RKO (cell line): ENCODE measurements at places on chromosomes 4 and X.

DNA sequence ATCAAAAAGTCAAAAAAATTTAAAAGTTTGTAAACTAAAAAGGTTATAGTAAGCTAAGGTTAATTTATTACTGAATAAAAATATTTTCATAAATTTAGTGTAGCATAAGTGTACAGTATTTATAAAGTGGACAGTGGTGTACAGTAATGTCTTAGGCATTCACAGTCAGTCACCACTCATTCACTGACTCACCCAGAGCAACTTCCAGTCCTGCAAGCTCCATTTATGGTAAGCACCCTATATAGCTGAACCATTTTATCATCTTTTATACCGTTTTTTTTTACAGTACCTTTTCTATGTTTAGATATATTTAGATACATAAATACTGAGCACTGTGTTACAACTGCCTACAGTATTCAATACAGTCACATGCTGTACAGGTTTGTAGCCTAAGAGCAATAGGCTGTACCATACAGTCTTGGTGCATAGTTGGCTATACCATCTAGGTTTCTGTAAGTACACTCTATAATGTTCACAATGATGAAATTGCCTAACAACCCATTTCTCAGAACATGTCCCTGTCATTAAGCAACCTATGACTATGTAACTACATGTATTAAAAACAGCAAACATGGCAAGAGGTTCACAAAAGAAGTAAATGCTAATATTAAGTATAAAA lies 18.6 kb downstream of the ACSL4 start:
- peak; percentile 87 for DNase-seq

GRCh38 chr4:104457308-104457981 lies 37.2 kb downstream of the CXXC4 start:
- no peak for DNase-seq

GRCh38 chr4:112206431-112206830 lies 25.2 kb upstream of the AP1AR start:
- no peak for DNase-seq

GRCh38 chr4:41709844-41710481 lies 38.6 kb downstream of the PHOX2B start:
- DNase-seq: peak; percentile 26

DNA sequence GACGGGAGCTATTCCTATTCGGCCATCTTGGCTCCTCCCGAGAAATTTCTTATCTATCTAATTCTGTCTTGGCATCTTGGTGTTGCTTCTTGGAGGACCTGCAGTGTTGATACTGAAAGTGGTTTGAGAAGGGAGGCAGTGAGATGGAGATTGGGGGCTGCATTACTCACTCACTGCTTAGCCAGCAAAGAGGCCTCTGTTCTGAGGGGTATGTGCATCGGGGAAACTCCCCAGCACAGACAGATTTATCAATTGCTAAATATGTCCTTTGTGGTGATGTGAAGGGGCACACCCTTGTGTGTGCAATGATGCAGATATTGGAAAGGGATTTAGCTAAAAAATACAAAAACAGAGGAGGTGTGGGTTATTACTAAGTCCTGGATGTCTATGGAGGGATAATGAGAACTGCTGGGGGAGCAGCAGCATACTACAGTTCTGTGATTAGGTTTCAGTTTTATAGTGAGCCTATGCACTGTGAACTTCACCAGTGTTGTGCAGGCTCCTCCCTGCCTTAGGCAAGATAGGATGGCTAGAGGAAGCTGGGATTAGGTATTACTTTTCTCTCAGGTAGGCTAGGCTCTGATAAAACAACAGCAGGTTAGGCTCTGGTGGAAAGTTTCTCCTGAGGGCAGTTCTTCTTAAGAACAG lies 279.0 kb downstream of the HS3ST1 start:
- no peak for DNase-seq
